ENCODE measurements at places on chromosomes 3 and 15.
A peak's percentile ranks its signal among the peaks of the same experiment; 100 is the strongest.

GRCh38 chr3:150327678-150328653 is 80.1 kb upstream of the TSC22D2 start:
- no peak for DNase-seq

DNA sequence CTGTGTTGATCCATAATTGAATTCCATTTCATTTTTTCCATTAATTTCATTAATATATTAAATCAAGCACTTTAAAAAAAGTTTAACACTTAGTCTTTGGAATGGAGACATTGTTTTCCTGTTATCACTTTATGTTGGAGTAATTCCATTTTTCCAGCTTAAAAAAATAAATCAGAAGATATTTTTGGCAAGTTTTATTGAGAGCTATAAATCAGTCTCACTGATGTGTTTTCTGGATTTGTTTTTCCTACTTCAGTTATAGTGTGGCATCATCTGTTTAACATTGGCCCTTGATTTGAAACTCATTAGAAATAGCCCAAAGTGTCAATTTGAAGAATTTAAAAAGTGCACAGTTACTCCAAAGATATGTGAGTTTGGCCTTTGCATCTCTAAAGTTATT is 53.1 kb downstream of the MAP2K5 start:
- no peak for DNase-seq

- peak; percentile 57 for DNase-seq
Observed at GRCh38 chr3:188890572-188891270, 281.1 kb upstream of the TPRG1 start.

DNA sequence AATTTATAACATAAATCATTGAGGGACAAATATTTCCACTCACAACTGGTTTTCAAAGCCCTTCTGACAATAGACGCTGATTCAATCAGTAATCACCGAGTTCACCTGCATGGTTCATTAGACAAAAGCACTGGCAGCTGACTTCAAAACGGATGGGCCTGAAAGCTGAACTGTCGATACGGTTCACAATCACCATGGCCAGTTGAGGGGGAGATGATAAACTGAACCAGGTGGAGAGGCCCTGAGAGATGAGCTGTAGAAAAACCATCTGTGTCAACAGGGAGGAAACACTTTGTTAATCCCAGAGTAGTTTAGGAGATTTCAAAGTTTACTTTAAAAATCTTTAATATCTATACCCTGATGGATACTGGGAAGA is 75.0 kb downstream of the PEX5L start:
- DNase-seq: no peak

DNA sequence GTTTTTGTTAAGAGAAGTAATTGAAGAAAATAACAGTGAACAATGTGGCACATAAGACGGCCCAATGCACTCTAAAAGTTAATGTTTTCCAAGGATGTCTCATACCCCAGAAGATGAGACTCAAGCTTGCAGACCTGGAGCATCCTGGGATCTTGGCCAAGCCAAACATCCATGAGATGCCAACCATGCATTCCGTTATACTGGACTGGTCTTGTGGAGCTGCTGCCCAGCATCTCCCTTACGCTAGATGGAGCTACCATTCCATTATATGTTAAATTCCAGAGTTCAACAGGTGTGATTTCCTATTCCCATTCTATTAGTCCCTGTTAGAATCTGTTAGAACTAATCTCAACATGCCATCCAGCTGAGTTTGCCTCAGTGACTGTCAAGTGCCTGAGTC is 181.8 kb downstream of the PDCD6IP start:
- peak; percentile 75 for DNase-seq

DNA sequence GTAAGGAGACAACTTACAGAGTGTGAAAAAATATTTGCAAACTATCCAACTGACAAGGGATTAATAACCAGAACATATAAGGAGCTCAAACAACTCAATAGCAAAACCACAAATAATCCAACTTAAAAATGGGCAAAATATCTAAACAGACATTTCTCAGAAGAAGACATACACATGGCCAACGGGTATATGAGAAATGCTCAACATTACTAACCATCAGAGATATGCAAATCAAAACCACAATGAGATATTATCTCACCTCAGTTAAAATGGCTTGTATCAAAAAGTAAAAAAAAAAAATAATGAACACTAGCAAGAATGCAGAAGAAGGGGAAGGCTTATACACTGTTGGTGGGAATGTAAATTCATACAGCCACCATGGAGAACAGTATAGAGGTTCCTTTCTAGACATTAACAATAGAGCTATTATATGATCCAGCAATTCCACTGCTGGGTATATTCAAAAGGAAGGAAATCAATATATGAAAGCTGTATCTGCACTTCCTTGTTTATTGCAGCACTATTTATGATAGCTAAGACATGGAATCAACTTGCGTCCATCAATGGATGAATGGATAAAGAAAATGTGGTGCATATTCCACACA is 998.6 kb downstream of the NAALADL2 start:
- no peak for DNase-seq

DNA sequence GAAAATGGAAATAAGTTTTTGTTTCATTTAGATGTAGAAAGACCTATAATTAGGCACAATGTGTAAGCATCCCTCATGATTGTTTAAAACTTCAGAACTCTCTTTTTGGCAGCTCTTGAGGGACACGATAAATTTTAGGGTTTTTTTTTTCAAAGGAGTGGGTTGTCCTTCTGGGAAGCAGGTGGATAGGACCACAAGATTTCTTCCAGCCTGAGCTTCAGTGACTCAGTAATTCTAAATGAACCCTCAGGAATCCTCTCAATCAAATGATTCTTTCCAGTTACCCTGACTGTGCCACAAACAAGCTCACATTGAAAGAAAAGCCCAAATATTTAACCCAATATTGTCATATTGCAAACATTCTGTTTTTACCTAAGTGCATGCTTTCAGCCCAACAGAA is 45.1 kb downstream of the COL8A1 start:
- no peak for DNase-seq

- DNase-seq: no peak
Observed at GRCh38 chr3:15467227-15468181, 40.1 kb downstream of the EAF1 start.

DNA sequence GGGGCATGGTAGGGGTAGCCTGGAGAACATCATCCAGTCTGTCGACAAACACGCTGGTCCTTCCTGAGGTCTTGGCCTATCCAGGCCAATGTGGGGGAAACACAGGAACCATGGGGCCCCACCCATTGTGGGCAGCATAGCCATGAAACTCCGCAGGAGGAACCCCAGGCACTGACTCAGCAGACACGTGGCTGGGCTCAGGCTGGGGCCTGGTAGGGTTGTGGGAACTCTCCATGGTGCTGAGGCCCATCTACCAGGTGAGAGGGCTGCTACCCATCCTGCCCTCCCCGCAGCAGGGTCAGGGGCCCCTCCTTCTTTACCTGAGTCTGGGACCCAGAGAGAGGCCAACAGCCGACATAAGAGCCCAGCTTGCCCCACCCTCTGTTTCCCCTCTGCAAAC is 22.6 kb upstream of the CACNA2D2 start:
- DNase-seq: peak; percentile 59

- no peak for DNase-seq
Observed at GRCh38 chr15:98977441-98977840, 30.2 kb downstream of the PGPEP1L start.

- no peak for DNase-seq
Observed at GRCh38 chr15:42602501-42602900, 27.1 kb downstream of the STARD9 start.

- no peak for DNase-seq
Observed at GRCh38 chr3:14150491-14151230, 25.8 kb downstream of the TMEM43 start.

GRCh38 chr15:51497806-51498205 is 124.8 kb downstream of the DMXL2 start:
- DNase-seq: no peak

DNA sequence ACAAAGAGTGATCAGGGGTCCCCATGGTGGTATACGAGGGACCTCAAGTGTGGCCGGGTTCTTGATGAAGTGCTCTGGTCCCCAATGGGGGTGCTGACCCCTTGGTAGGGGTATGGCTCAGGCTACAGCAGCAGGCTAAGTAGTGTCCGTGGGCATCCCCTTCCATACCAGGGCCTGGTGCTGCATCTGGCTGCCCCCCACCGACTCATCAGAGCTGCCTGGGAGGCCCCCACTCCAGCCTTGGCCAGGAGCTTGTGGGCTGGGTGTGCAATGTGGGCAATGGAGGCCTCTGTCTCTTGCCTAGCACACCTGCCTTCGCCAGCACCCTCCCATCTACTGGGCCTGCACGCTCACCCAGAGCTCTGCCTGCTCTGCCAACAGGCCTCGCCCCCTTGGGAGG is 59.0 kb upstream of the SEC13 start:
- DNase-seq: no peak

DNA sequence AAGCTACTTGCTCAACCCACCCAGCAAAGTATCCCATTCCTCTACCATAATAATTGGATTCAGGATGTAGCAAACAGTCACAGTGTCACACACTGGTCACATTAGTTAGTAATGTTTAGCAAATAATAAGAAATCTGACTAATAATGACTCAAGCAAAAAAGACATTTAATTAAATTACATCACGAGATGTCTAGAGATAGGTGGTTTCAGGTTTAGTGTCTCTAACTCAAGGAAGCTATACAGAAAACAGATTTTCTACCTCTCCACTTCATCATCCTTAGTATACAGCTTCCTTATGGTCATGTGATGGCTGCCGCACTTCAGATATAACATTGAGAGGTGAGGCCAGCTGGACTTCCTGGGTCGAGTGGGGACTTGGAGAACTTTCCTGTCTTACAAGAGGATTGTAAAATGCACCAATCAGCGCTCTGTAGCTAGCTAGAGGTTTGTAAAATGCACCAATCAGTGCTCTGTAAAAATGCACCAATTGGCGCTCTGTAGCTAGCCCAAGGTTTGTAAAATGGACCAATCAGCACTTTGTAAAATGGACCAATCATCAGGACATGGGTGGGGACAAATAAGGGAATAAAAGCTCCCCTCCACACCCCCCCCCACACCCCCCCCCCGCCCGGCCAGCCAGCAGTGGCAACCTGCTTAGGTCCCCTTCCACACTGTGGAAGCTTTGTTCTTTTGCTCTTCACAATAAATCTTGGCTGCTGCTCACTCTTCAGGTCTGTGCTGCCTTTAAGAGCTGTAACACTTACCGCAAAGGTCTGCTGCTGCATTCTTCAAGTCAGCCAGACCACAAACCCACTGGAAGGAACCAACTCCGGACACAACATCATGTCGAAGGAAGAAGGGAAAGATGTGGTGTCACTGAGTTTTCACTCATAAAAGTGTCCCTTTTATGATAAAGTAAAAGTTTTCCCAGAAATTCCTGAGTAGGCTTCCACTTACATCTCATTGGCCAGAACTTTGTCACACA is 24.9 kb upstream of the ARPIN start:
- peak; percentile 64 for DNase-seq

GRCh38 chr3:122668930-122669730 is 11.5 kb upstream of the PARP14 start:
- peak; percentile 44 for DNase-seq

GRCh38 chr3:184776916-184777315 is 35.0 kb upstream of the VPS8 start:
- DNase-seq: no peak

DNA sequence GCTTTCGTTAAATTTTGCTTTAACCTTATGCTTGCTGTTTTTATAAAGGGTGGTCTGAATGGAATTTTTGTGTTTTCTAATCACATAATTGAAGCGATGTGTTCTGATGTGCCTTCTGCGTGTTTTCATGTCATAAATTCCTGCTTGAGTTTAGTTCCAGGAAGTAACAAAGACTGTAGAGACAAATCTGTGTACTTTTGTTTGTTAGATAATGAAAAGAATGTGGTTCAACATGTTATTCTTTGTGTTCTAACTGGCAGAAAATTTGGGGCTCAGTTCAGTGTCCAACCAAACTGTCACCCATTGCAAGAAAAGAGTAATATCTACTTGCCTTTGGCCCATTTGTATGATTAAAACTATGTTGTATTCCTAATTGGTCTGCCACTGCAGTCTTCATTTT is 324.0 kb downstream of the DIPK2A start:
- peak; percentile 11 for DNase-seq

- DNase-seq: no peak
Observed at GRCh38 chr3:22245811-22246583, 495.0 kb upstream of the ZNF385D start.

- no peak for DNase-seq
Observed at GRCh38 chr15:84057714-84058331, 177.8 kb upstream of the GOLGA6L4 start.

GRCh38 chr3:43010638-43011037 is 31.5 kb downstream of the GASK1A start:
- DNase-seq: no peak

DNA sequence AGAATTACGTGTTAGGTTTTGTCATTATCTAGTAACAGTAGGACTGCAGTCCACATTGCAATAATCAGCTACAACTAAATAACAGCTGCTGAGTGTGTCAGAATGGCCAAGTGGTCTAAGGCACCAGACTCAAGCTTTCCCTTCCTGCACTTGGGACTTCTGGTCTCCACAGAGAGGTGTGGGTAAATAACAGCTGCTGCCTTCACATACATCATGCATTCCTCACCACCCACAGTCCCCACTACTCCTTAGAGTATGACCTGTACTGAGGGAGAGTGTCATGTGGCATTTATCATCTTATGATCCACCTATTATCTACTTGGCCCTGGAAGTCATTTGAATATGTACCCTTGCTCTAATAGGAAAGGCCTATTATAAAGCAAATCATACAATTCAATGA is 22.2 kb upstream of the ZMAT3 start:
- peak; percentile 15 for DNase-seq

DNA sequence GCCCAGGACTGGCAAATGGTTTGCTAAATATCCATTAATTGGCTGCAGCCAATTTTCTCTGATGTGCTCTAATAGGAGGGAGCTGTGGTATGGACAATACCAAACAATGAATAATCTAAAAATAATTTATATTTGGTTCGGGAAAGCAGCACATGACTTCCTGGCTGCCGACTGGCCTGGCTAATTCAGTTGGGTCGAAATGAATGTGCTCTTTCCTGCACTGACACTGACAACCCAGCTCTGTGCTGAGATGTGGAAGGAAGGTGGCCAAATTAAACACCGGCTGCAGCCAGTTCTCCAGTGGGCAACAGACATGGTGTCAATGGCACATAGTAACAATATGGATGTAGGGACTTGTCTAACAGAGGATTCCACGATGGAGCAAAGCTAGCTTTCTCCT is 21.1 kb upstream of the COLQ start:
- DNase-seq: no peak

- DNase-seq: no peak
Observed at GRCh38 chr3:48423883-48424695, 5.8 kb downstream of the PLXNB1 start.

GRCh38 chr3:60363817-60364216 is 887.4 kb downstream of the FHIT start:
- DNase-seq: peak; percentile 26

- peak; percentile 95 for DNase-seq
Observed at GRCh38 chr15:50854601-50855490, 53.6 kb upstream of the AP4E1 start.

- DNase-seq: no peak
Observed at GRCh38 chr3:177231242-177231641, 34.0 kb upstream of the TBL1XR1 start.

DNA sequence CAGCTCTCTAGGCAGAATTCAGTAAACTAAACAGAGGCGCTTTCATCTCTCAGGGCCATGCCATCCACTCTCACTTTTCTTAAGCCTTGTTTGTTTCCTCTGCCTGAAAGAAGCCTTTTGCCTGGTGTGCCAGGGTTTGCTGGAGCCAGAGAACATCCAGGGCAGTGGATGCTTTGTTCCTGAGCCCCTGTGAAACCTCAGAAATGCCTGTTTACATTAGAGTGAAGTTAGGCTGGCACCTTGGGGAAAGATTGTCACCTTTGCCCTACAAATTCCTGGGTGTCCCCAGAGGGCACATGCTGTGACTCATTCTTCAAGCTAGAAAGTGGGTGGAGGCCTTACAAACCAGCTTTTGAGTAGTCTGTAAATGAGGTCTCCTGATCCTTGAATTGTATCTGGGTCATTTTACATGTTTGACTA is 10.7 kb upstream of the TRAK1 start:
- peak; percentile 88 for DNase-seq

Measured in bronchial epithelial cell (primary cell).